ENCODE measurements at places on chromosomes 1 and 21. TPM values are rescaled to one million over a fixed set of nuclear protein-coding genes. Genes with fewer than 3 reads are reported as not detected.

COL9A2 gene
- total RNA-seq, result 0.10 TPM

CHAF1B gene
- total RNA-seq, result 9.0 TPM

OR2T29 gene
- total RNA-seq, result not detected

ERICH3 gene
- total RNA-seq, result not detected

SPATA17 gene
- not detected for total RNA-seq
